ENCODE measurements at places on chromosomes 2 and 18.
A peak's percentile ranks its signal among the peaks of the same experiment; 100 is the strongest.

GRCh38 chr2:55010915-55011314 lies 39.3 kb downstream of the RTN4 start:
- DNase-seq: no peak

- DNase-seq: no peak
Measured at GRCh38 chr2:128362889-128363228, 44.2 kb upstream of the HS6ST1 start.

- DNase-seq: no peak
Measured at GRCh38 chr2:219569041-219569440, 2.3 kb downstream of the OBSL1 start.

- DNase-seq: no peak
Measured at GRCh38 chr2:85324639-85325465, 2.9 kb downstream of the TGOLN2 start.

GRCh38 chr18:12726774-12727550 lies 24.1 kb downstream of the PSMG2 start:
- DNase-seq: peak; percentile 23

Data from stimulated activated CD4-positive, alpha-beta T cell treated with anti-CD3 and anti-CD28 coated beads, Interleukin-1b, Interleukin-23, amount 100 ng/mL, for 1 hour (primary cell).